ENCODE measurements at places on chromosomes 2 and 18. TPM values are rescaled to one million over a fixed set of nuclear protein-coding genes. Genes with fewer than 3 reads are reported as not detected.
A peak's percentile ranks its signal among the peaks of the same experiment; 100 is the strongest.

Gene TMEM247
- total RNA-seq = not detected

Gene CDH2
- total RNA-seq = 59.5 TPM

Gene WDR12
- 65.6 TPM for total RNA-seq

GRCh38 chr2:141393214-141393545 is 737.6 kb downstream of the LRP1B start:
- peak; percentile 52 for DNase-seq
- H3K27ac ChIP-seq = peak overlapping the region; percentile 88
- H3K36me3 ChIP-seq = no peaks in the 10 kb centered on the region
- no peaks in the 10 kb centered on the region for H3K27me3 ChIP-seq
- H3K4me3 ChIP-seq = no peak overlapping the region

DNA sequence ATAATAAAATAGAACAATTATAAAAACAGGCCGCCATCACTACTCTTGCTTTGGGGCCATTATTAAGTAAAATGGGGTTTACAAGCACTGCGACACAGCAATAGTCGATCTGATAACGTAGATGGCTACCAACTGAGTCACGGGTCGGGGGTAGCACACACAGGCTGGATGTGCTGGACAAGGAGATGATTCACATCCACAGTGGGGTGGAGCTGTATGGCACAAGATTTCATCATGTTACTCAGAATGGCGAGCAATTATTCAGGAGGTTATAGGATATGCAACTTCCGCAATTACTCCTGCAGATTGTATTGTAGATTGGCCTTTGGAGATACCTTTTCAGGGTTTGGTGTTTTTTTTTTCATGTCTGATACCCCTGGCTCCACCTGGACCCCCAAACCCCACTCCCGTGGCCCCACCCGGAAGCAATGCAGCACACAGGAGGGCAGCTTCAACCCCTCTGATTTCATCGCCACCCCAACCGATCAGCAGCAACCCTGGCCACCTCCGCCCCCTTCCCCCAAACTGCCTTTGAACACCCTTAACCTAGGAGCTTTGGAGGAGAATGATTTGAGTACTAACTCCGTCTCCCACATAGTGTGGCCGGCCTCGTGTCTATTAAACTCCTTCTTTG is 21.4 kb upstream of the MLPH start:
- no peak overlapping the region for H3K4me3 ChIP-seq
- peak overlapping the region; percentile 59 for H3K27ac ChIP-seq
- H3K27me3 ChIP-seq = no peaks in the 10 kb centered on the region

DNA sequence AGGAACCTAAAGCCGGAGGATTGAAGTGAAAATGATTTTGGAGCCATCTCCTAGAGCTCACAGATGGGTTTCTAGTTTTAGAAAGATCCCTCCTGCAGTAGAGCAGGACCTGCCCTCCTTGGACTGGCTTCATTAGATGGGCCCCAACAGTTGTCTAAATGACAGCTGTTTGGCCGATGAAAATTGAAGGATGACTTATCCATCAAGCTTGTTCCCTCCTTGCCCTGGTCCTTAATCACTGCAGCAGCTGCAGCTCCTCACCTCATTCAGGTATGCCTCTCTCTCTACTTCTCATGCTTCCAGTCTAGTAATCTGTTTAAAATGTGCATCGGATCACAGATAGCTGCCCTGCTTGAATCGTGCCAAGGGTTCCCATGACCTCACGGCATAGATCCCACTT is 677.6 kb downstream of the BCL11A start:
- H3K27ac ChIP-seq = no peak overlapping the region
- H3K4me1 ChIP-seq = no peaks in the 10 kb centered on the region
- no peak for DNase-seq

Measured in endothelial cell of umbilical vein (primary cell).